ENCODE measurements at places on chromosomes 2 and 18.
A peak's percentile ranks its signal among the peaks of the same experiment; 100 is the strongest.

DNA sequence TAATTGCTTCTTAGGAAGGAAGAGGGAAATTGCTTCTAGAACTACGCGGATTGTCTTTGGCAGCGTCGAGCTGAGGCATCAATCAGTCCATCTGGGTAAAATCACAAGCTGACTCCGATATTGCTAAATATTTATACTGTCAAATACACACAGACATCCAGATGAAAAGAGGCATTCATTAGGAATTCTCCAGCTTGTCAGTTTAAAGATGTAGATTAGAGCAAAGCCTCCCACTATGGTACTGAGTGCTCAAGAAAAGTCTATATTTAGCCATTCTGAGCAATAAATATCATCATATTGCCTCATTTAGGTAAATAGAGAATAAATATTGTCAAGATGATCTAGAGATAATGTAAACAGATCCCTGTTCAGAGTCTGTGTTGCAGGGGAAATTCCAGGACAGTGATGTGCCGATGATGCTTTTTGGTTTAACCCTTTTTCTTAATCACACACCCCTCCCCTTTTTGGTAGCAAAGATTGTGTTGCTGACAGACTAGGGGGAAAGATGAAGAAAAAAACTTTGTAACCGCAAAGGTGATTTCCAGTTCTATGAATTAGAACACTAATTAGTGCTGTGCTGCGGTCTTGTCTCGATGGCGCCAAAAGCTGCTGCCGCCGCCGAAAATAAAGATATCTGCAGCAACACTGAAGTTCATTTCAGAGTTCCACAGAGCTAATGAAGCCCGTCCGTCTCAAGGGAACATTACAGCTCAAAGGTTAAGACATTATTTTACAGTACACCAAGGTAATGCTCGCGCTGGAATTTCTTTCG lies 171.8 kb downstream of the PTGR3 start:
- no peak for DNase-seq

- DNase-seq: no peak
Observed at GRCh38 chr2:223815884-223816570, 21.4 kb downstream of the AP1S3 start.

- no peak for DNase-seq
Observed at GRCh38 chr2:27288610-27289009, 6.4 kb downstream of the TRIM54 start.

DNA sequence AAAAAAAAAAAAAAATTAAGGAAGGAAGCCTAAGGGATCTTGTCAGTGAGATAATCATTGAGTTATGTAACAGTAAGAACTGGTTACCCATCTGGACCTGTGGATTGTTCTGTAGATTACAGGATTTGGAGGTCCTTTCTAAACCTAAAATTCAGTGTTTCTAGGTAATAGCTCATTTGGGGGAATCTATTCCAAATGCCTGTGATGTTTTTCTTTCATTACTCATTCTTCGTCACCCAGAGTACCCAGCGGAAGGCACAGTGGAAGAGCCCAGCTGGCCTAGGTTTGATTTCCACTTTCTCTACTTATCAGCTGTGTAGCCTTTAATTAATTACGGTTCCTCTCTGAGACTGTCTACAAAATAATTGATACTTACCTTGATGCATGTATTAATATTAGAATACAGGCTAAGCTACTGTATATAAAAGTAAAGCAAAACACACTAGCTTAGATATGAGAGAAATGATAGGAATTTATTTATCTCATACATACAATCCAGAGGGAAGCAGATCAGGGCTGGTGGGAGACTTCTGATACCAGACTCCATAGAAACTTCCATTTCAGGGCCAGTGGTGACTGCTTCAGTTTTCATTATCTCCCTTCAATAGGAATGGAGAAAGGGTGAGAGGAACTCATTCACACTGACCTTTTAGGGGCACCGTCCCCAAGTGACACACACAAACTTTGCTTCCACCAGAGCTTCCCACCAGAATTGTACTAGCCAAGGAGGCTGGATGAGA lies 115.8 kb upstream of the NOSTRIN start:
- no peak for DNase-seq

DNA sequence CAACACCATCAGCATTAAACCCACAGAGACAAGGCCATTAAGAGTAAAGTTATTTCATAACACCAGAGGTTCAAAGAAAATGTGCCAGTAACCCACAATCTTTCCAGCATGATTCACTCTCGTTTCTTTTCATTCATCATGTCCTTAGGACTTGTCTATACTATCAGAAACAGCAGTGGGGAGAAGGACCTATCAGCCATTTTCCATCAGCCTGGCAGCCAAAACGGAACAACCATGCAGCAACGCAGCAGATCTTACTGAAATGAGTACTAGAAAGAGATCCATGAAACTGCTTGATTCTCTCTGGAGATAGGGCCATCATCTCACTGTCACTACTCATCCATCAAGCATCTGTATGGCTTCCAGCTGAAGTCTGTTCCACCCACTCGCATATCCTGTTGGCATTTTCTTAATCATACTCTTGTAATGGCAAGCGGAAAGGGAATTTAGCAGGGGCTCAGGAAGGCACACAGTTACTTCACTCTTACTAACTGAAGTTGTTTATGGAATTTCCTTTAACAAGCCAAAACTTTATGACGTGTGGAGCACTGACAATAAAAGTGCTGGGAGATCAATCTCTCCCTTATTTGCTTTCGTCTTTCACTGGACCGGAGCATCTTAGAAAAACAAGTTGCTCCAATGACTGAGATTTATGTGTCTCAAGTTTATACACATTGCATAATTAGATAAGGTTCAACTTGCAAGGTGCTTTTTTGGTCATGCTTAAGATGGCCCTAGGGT lies 69.7 kb downstream of the EPHA4 start:
- DNase-seq: peak; percentile 49

GRCh38 chr2:176107731-176108181 lies 676 bp downstream of the HOXD11 start:
- no peak for DNase-seq

DNA sequence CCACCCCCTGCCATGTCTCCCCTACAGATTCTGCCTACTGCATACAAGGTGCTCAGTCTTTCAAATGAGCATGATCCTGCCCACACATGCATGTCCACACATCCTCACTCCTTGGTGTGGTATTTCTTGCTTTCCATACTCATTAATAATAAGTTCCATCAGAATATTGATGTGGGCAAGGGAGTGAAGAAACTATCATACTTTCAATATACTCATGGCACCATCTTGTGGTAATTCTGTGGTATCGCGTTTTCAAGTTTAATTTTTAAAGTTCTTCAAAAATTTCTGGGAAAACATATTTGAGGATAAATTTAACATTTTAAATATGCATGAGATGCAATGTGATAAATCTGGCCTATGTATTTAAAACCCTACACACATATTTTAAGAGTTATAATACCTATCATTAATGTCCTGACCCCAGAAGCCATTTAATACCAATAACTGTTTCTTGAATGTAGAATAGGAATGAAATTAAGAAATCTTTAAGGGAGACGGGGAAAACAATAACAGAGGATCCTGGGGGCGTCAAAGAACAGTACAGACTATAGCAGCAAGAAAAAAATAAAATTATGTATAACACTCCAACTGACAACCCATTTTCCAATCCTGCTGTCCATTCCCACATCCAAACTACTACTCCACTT lies 110.1 kb downstream of the ZNF385B start:
- DNase-seq: no peak

GRCh38 chr18:78726326-78727056 lies 253.1 kb upstream of the SALL3 start:
- DNase-seq: no peak

DNA sequence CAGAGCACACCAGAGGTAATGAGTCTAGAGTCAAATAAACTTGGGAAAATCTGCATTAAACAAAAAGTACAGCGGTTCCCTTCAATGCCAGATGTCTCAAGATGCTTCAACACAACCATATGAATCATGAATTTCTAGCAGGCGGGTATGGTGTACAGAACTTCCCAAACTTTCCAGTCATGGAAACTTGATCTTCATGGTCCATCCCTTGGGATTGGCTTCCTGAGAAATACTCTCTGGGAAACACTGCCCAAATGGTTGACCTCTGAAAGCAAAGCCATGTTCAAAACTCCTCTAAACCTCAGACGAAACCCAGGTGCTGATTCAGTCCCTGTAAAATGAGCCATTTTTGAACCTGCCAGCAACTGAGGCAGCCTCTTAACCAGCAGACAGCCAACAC lies 16.4 kb upstream of the TMEM247 start:
- DNase-seq: no peak

- no peak for DNase-seq
Observed at GRCh38 chr2:18057657-18058056, 179.2 kb downstream of the KCNS3 start.

GRCh38 chr2:124664363-124664762 lies 639.3 kb downstream of the CNTNAP5 start:
- no peak for DNase-seq

DNA sequence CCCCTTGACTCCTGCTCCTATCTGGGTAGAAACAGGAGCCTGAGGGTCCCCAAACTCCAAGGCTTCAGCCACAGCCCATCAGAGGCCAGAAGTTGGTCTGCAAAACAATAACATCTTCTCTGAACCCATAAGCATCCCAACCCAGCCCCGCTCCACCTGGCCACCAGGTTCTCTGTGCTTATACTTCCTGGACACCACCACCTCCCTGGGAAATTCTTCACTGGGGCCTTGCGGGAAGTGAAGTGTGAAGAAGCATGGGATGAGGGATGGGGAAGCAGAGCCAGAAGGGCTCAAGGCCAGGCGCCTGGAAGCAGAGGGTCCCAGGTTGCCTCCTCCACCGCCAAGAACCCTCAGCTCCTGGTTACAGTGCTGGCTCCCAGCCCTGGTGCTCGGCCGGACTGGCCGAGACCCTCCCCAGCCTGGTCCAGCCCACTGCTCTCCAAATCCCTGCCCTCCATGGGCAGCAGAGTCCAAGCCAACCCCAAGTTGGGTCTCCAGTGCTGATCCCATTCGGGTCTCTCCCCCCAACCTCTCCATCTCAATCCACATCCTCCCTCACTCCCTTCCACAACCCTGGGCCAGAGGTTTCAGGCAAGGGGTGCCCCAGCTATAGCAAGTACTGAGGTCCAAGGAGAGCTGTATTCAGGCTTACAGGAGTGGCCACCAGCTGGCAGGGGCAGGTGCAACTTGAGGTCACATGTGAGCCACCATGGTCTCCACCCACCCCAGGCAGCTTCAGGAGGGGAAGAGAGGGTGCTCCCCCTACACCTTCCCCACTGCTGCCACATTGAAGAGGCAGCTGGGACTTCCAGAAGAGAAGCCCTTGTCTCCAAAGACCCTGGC lies 60.7 kb downstream of the TNS1 start:
- no peak for DNase-seq

DNA sequence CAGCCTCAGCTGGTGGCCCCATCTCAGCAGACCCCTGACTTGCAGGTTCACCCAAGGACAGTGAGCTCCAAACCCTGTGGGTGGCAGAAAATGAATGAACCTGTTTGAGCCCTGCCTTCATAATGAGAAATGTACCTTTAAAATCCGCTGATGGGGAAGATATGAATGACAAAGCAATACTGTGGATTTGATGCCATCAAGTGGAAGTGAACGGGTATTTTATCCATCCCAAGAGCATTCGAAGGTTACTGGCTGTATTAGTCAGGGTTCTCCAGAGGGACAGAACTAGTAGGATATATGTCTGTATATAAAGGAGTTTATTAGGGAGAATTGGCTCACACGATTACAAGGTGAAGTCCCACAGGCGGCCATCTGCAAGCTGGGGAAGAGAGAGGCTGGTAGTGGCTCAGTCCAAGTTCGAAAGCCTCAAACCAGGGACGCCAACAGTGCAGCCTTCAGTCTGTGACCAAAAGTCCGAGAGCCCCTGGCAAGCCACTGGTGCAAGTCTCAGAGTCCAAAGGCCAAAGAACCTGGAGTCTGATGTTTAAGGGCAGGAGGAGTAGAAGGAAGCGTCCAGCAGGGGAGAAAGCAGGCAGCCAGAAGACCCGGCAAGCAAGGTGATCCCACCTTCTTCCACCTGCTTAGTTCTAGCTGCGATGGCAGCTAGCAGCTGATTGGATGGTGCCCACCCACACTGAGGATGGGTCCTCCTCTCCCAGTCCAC lies 32.1 kb downstream of the TOGARAM2 start:
- no peak for DNase-seq

DNA sequence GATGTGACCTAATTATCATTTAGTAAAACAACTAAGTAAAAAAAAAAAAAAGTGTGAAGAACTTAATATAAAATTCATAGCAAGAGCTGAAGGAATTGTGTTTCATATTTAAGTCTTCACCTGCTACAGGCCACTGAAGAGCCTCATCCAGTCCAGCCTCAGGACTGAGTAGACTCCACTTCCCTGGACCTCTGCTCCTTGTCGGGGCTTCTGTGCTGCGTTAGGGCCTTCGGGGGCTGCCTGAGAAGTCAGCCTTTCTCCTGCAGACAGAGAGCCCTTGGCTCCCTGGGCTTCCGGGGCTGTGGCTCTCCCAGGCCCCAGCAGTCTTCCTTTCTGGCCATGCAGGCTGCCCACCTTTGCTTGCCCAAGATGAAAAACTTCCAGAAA lies 95.5 kb downstream of the MTCL1 start:
- DNase-seq: no peak

GRCh38 chr18:30970196-30970816 lies 72.2 kb downstream of the DSC3 start:
- DNase-seq: no peak

GRCh38 chr2:67565761-67566160 lies 168.6 kb downstream of the ETAA1 start:
- DNase-seq: no peak

- no peak for DNase-seq
Observed at GRCh38 chr18:8776013-8776943, 70.9 kb downstream of the MTCL1 start.

DNA sequence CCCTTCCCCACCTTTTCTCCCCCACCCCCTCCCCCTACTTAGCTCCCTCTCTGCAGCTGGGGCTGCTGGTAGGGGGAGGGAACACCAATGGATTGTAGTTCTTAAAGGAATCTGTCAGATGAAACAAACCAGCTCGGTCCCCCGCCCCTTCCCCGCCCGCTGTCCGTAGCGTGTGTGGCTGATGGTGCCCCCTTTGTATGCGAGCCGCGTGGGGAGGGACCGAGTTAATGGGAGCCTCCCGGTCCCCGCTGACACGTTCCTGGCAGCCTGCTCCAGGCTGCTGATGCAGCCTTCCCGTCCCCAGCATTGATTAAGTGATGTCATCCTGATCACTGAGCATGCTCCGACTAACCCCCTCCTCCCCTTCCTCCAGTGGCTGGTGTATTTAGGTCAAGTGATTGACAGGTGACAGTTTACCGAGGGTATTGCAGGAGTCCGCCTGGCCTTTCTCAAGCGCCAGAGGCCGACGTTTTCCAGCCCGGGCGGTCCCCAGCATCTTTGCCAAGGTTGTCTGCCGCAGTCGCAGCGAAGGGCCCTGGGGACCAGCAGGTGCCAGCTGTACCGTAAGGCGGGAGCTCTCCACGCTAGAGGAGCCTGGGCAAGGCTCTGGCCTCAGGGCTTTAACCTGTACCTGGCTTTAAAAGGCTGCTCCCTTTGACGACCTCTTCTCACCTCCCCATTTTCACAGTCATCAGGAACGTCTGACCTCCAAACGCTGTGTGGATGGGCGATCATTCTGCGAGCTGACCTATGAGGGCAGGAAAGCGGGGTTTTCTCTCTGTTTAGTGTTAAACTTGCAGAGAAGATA lies 1.8 kb downstream of the KIF5C start:
- no peak for DNase-seq

Data from GM04504 (cell line).